ENCODE measurements at places on chromosomes 4 and X.
A peak's percentile ranks its signal among the peaks of the same experiment; 100 is the strongest.

- no peak for DNase-seq
Measured at GRCh38 chr4:151694961-151695720, 65.7 kb downstream of the GATB start.

DNA sequence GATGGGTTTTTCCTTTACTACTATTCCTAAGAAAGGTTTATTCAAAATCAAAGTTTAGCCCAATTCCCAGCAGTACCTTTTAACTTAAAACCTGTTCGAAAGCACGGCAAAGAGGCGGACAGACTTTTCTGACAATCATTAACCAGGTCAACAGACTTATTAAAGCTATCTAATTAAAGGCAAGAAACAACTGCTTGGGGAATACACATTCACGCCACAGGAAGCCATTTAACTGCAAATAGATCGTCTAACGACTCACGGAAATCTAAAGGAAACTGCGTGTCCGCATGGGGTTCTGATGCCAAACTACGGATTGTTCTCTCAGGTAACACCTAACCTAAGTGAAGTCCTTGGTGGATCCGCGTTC, 663 bp upstream of the USP53 start:
- peak; percentile 32 for DNase-seq

- peak; percentile 0 for DNase-seq
Measured at GRCh38 chr4:126991965-126992364, 640.8 kb upstream of the INTU start.

GRCh38 chr4:152229782-152230289, 306.1 kb downstream of the FBXW7 start:
- DNase-seq, result no peak

DNA sequence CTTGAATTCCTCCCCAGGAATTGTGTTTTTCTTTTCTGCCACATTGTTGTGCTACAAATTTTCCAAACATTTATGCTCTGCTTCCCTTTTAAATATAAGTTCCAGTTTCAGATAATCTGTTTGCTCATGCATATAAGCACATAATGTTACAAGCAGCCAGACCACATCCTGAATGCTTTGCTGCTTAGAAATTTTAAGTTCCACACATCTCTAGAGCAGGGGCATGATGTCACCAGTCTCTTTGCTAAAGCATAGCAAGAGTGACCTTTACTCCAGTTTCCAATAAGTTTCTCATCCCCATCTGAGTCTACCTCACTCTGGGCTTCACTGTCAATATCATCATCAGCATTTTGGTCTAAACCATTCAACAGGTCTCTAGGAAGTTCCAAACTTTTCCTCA, 932.5 kb downstream of the SH3BGRL start:
- no peak for DNase-seq

DNA sequence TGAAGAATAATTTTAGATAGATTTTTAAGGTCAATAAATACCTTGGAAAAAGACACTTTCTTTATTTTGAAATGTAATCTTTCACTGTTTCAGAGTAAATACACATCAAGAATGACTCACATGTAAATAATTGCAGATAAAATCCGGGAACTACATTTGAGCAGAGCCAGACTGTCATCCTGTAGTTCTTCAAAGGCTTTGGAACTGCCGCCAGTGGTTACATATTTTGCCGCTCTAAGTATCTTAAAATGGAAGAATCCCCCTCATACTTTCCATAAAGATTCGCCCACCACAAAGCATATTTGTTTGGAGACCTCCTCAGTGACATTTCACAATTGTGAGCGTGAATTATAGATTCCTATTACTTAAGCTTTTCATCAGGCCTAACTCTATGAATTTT, 607.8 kb upstream of the ZFP42 start:
- DNase-seq, result no peak

Measured in DMS79 treated with DMSO at 0.1 percent for 48 hours (cell line).